ENCODE measurements at places on chromosomes 6 and 20.
A peak's percentile ranks its signal among the peaks of the same experiment; 100 is the strongest.

DNA sequence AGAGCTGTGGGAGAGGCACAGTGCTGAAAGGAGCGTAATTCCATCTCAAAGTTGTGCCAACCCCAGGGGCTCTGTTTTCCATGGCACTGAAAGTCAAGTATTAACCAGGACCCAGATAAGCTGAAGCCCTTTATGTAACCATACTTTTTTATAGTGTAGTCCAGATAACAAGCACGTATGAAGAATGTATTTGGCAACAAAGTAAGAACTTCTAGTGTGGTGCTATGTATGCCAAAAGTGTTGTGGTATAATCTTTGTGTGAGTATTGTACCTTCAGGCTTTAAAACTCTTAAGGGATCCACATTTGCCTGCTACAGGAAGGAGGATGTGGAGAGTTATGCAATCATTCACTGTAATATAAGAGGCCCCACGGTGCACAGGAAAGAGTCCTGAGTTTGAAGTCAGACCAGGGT is 129.4 kb downstream of the IBTK start:
- DNase-seq = no peak
- H3K36me3 ChIP-seq = no peaks in the 10 kb centered on the region
- no peak overlapping the region for H3K4me3 ChIP-seq
- peaks cover 15% of the 10 kb centered on the region for H3K4me1 ChIP-seq
- no peaks in the 10 kb centered on the region for H3K27me3 ChIP-seq
- peak overlapping the region; percentile 69 for H3K27ac ChIP-seq

GRCh38 chr20:37474386-37474785 is 46.7 kb upstream of the NNAT start:
- no peaks in the 10 kb centered on the region for H3K4me1 ChIP-seq
- peaks cover 13% of the 10 kb centered on the region for H3K27me3 ChIP-seq
- no peak for DNase-seq
- no peak overlapping the region for H3K4me3 ChIP-seq

DNA sequence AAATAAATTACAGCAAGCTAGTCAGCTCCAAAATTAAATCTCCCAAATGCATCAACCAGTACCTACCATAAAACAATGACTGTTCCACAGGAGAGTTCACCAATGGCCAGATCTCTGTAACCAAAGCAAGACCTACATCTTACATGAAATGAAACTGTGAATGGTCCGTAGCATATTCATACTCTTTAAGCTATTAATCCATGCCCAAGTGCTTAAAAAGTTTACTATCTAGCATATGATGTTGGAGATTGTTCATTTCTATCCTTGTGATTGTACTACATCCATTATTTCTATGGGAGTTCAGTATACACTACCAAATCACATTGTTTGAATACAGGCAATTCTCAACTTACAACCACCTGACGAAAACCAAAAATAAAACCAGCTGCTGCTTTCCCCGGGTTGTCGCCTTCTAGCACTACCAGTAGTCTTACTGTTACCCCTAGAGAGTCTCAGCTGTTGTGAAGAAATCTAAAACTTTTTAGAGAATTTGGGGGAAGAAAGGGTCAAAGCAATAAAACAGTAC is 38.0 kb downstream of the HIVEP2 start:
- DNase-seq = no peak
- peaks cover 18% of the 10 kb centered on the region for H3K4me1 ChIP-seq
- H3K36me3 ChIP-seq = no peaks in the 10 kb centered on the region
- no peak overlapping the region for H3K27ac ChIP-seq
- no peaks in the 10 kb centered on the region for H3K27me3 ChIP-seq

- no peak overlapping the region for H3K27ac ChIP-seq
- H3K36me3 ChIP-seq = no peaks in the 10 kb centered on the region
- no peak for DNase-seq
- H3K4me1 ChIP-seq = no peaks in the 10 kb centered on the region
These were observed 330.1 kb downstream of the RIMS1 start for GRCh38 chr6:72216222-72217068.

- no peak overlapping the region for H3K27ac ChIP-seq
- peaks cover 3% of the 10 kb centered on the region for H3K4me1 ChIP-seq
- no peak overlapping the region for H3K4me3 ChIP-seq
These were observed 14.5 kb downstream of the CDK19 start for GRCh38 chr6:110800839-110801196.

- H3K27me3 ChIP-seq = peaks cover 32% of the 10 kb centered on the region
- no peaks in the 10 kb centered on the region for H3K36me3 ChIP-seq
- H3K4me1 ChIP-seq = no peaks in the 10 kb centered on the region
- H3K27ac ChIP-seq = no peak overlapping the region
- DNase-seq = no peak
These were observed 92.3 kb downstream of the RFX6 start for GRCh38 chr6:116969211-116969863.

Measured in left ventricle myocardium inferior (tissue), 1 donor.